ENCODE measurements at places on chromosomes 5 and 9.

GRCh38 chr9:125233678-125234077 is 7.5 kb downstream of the HSPA5 start:
- DNase-seq = no peak

DNA sequence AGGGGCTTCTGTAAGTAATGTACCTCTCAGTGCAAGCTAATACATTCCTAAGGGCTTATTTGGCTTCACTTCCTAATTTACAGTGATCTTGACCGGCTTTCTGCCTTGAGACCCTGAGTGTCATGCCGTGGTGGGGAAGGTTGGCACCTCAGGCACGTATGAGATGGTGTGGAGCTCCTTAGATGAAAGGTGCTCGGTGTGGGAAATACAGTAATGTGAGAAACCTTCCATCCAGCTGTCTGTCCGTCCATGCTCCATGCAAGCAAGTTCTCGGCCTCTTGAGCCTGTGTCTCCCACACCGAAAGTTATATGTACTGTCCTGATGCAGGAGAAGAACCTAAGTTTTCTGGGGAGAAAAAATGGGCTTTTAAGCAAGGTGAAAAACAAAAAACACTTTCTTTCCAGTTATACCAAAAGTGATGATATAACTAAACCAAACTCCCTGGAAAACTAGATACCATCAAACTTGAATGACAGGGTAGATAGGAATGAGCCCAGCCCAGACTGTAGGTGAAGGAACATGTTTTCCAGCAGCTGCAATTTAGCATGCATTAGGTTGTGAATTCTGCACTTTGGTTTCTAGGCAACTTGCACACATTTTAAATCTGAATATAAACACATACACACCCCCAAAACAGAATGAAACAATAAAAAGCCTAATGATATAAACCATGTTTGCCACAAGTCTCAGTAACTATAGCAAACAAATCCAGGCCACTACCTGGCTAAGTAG is 279.6 kb downstream of the FANCC start:
- DNase-seq = no peak

DNA sequence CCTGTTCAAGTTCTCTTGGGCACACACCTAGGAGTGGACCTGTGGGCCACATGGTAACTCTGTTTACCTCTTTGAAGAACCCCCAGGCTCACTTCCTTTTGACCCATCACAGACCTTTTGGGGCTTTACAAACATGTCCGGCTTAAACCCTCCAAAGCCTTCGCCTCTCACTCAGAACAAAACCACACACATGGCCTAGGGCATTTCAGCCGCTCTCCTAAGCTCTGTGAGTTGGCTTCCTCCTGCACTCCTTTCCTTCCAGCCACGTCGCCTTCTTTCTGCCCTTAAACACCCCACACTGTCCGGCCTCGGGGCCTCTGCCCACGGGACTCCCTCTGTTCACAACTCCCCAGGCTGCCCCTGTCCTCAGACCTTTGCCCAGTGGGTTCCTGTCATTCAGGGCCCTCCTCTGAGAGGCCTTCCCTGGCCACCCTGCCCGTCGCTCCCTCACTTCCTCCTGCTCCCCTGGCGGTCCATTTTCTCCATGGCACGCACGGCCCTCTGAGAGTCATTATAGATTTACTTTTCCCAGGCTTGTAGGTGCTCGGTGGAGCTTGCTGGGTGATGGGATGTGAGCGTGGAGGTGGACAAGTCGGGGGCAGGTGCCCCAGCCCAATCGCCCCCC is 1.9 kb downstream of the DOK3 start:
- DNase-seq = no peak

GRCh38 chr5:166561759-166562158 is 1729.7 kb upstream of the WWC1 start:
- no peak for DNase-seq

GRCh38 chr9:97220894-97221477 is 86.5 kb upstream of the CCDC180 start:
- no peak for DNase-seq

DNA sequence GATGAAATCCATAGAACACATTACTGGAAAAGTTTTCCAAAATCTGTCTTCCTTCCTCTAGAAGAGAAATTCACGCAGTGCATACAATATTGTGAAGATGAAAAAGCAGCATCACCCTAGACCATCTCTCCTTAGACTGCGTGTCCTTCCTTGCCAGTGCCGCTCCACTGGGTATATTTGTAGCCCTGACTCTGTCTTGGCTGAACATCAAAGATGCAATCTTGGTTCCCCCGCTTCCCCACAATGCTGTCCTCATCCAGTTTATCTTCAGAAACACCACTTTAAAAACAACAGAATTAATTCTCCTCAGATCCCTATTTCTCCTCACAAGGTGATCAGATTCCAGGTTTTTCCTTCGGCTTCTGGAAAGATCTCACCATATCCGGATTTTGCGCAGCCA is 53.9 kb downstream of the ROR2 start:
- DNase-seq = no peak

- no peak for DNase-seq
These were observed 96.4 kb downstream of the DIRAS2 start for GRCh38 chr9:90546200-90546599.

GRCh38 chr9:78470741-78471140 is 173.8 kb downstream of the PSAT1 start:
- no peak for DNase-seq

DNA sequence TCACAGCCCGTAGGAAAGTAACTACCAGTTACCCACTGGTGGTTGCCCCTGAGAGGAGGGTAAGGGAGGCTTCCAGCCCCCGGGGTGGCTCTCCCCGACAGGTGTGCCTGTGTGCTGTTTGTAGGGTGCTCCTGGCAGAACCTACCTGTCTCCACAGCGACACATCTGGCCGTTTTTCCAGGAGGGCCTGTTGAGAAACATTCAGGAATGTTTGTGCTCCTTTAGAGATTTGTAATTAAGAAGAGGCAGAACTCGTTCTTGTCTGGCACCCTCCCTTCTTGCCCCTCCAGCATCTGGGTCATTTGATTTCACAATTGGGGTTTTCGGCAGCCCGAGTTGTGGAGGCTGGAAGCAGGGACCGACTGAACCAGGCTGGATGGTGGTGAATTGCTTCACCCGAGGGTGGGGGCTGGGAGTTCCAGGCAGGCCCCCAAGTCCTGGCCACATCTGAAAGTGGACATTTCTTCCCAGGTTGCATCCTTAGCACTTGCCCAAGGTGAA is 74.2 kb downstream of the WWC1 start:
- DNase-seq = no peak

GRCh38 chr9:4170231-4170630 is 129.6 kb downstream of the GLIS3 start:
- DNase-seq = no peak

DNA sequence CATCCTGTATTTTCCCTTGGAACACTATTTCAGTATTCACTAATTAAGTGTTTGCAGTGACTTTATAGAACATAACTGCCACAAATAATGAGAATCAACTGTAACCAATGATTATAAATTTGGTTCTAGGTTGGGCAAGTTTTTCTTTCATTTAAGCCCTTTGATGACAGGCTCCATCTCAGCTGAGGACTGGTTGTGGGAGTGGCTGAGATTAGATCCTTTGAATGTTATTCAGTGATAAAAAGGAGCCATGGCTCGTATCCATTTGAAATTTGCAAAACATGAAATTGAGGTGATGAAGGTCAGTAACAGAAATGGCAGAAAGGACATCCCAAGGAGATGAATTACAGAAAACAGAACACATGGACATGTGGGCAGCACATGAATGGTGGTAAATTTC is 138.1 kb upstream of the PCA3 start:
- DNase-seq = no peak

DNA sequence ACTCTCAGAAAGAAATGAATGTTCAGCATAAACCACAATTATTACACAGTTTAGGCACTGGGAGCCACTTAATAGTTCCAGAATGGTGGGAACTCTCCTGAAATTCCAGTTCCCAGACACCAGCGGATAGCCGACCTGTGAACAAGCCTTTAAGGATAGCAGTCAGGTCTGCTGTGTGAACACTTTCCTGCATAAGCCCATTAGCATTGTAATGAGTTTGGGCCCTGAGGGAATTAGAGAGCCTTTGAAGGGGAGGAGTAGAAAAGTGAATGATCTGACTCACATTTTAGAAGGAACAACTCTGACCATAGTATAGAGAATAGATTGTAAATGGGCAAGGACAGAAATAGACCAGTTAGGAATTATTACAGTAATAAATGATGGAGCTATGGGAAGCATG is 189.1 kb downstream of the ADGRV1 start:
- DNase-seq = no peak

DNA sequence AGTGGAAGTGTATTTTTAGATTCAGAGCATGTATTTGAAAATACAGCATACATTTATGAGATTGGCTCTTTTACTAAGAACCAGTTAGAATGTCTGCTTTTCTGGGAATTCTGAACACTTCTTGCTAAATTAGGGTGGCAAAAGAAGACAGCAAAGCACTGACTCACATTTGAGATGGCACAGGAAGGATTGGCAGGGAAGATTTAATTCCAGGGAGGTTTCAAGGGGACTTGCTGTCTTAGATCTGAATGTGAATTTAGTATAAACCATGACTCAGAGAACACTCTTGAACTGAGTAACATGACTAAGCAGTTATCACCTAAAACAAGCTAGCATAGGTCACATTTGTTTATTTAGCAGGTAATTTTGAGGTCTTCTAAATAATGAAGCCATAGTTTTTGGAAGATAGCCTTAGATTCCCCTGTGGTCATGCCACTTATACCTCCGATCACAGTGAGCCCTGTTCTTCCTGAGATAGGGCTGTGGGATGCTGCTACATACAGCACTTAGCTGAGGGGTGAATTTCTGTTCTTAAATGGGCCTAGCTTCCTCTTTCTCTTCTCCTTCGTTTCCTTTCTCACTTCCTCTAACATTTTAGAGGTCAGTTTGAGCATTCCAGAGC is 173.8 kb downstream of the PCSK1 start:
- DNase-seq = no peak

GRCh38 chr9:124216474-124217176 is 41.1 kb upstream of the NEK6 start:
- no peak for DNase-seq

DNA sequence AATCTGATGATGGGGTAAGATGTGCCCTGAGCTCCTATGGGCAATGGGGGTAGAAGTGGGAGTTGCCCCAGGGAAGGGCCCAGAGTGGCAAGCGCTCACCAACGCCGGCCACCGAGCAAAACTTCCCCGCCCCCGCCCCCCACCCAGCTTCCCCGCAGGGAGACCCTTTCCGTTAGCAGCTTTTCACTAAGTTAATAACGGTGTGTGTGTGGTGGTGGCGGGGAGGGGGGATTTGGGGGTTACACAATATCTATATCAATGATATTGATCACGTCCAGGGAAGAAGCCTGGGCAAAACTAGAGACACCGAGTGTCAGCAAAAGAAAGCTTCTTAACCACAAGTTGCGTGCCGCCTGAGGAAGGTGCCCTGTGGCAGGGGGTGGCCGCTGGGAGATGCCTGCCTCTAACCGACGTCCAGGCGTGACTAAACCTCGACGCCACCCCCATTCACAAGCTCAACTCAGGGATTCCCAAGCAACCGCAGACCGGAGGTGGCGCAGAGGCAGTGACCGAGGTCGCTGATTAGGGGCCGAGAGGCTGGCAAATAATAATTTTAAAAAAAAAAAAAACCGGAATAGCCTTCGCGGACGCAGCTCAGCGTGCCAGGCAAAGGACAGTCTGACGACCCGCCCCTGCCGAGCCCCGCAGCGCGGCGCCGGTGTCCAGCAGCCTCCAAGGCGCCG is 222.6 kb downstream of the MEF2C start:
- no peak for DNase-seq

Measured in activated naive CD8-positive, alpha-beta T cell treated with anti-CD3 and anti-CD28 coated beads, Interleukin-2, amount 50 U/mL, for 16 hours (primary cell).